ENCODE measurements at places on chromosomes 4 and X.

GRCh38 chr4:38671592-38671940, 7.6 kb downstream of the KLF3 start:
- no peak for DNase-seq

DNA sequence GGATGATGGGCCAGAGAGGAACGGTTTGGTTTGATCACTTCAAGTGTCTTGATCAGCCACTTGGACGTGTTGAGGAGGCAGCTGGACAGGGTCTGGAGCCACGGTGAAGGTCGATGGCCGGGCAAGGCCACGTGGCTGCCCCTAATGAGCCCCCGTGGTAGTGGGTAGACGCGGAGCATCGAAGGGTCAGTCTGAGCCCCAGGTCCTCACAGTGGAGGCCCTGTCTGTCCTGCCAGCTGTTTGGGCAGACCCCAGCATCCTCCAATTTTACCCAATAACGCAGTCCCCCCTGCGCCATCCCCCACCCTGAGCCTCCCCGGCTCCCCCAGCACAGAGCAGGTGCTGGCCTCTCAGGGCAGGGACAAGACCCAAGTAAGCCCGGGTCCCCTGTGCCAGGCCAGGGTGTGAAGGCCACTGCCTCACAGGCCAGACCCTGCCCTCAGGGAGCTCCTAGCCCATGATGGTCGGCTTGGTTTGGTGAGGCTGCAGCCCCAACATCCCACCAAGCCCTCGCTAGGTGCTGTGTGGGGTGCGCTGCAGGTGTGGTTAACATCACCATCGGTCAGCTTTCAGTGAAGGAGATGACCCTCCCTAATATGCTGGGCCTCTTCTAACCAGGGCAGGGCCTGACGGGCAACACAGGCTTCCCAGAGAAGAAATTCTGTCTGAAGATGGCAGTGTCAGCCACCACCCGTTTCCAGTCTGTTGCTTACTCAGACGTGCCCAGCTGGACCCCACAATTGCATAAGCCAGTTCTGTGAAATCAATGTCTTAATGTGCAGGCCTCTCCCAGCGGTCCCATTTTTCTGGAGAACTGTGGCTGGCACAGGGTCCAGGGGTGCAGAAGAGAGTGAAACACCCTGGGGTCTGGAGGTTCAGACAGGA, 40.5 kb upstream of the NKX1-1 start:
- DNase-seq, result no peak

DNA sequence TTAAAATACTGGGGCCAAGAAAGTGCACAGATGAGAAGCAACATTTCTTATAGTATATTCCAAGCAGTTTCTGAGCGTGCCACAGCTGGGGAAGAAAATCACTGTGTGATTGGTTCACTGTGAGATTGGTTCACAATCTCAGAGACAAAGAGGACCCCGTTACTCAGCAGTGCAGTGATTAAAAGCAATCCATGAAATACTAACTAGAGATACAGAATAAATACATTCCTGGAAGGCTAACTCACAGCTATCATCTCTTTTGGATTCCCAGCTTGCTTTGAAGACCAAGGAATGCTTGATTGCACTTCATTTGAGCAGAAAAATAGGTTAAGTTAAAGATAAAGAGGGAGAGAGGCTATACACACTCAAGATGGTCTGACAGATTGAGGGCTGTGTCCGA, 132.1 kb upstream of the RAPGEF2 start:
- no peak for DNase-seq

GRCh38 chr4:3336382-3337356, 43.8 kb downstream of the RGS12 start:
- DNase-seq, result no peak

DNA sequence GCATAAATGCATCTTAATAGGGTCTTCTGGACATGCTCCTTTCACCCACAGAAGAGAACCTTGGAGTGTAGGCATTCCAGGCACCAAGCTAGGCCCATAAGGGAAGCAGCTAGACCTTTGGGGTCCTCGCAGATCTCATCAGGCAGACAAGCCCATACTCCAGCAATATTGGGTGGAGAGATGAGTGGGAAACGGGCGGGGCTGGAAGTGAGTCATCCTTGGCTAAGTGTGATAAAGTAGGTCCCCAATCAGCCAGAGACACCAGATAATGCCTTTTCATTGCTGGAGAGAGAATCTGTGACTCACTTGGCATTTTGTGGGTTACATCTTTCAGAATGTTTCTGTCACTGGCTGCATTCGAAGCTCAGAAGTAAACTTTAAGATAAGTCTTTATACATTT, 133.3 kb upstream of the MBNL3 start:
- no peak for DNase-seq

DNA sequence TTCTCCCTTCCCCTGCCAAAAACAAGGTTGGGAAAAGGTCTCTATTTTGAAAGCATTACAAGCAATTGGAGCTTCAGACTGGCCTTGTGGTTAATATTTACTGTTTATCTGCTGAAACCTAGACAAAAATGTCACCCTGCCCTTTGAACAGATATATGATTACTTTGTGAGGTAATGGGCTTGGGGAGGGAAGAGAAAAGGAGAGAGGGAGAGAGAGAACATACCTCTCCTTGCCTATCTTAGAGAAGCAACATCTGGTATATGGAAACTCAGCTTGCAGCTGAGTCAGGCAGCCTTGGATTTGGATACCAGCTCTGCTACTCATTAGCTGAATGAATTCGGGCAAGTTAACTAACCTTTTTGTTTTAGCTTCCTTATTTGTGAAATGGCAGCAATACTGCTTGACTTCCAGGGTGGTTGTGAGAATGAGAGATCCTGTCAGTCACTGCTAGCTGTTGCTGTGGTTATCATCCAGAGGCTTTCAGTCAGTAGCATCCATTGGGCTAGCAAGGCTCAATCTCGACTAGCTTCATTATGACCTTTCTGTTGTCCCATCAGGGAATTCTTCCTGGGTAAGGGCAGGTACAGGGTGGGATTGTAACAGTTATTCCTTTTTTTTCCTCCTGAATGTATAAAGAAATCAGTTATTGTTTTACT, 41.1 kb downstream of the ZFX start:
- DNase-seq, result no peak

GRCh38 chr4:125393825-125394224, 79.1 kb downstream of the FAT4 start:
- no peak for DNase-seq

GRCh38 chr4:1728061-1728980, 7.0 kb downstream of the TACC3 start:
- DNase-seq, result no peak

DNA sequence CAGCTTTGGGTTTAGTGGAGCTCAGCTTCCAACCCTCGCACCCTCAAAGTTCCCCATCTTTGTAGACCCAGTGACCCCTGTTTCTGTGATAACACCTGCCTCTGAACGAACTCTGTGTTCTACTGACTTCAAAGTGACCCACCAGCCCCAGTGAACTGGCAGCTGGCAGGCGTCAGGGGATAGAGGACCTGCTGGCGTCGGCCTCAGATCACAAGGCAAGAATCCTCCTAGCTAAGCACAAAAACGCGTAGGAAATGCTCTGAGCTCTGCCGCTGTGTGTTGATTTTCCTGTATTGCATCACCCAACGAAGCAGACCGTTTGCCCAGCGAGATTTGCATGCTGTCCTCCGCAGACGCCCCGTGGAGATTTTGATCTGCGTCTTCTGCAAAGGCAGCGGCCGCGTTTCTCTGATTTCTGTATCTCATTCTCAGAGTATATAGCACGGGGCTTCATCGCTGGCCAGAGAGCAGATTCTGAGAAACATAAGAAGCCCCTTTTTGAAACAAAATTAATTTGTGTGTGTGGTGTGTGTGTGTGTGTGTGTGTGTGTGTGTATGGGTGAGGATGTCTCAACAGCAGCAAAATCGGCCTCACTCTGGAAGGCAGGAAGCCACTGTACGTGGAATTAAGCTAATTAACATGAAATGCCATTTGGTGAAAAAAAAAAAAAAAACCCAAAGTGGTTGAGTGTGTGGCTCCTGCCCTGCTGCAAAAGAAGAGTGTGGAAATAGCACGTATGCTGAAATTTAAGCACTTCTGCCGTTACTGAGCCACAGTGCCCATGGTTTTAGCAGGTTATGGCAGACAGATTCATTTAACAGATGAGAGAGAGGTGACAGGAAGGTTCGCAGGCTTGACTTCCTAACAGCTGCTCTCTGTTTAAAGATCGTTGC, 29.2 kb upstream of the ASMTL start:
- no peak for DNase-seq

- DNase-seq, result no peak
Measured at GRCh38 chr4:185529413-185529812, 5.9 kb downstream of the PDLIM3 start.

GRCh38 chrX:73214426-73215094, at the start of gene NAP1L2:
Gene NAP1L2, minus strand, starts transcription at chrX:73214851. Its CDS starts 359 bp downstream, at chrX:73214492.
- DNase-seq, result peak; percentile 94

DNA sequence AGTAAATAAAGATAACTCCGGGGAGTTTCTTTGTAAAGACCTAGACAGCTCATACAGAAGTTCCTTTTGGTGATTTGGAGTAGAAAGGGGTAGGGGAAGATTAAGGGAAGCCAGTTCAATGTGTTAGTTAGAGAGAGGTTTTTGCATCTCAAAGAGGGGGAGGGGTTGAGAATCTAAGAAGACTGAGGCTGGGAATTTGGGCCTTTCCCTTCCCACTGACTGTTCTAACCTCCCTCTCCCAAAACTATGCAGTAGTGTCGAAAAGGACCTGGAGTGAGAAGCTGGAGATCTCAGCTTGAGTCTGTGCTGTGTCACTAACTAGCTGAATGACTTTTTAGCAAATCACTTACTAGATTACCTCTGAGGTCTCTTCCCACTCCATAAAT, 55.7 kb upstream of the CCDC160 start:
- no peak for DNase-seq

GRCh38 chr4:113998079-113998478, 18.6 kb upstream of the ARSJ start:
- DNase-seq, result no peak

GRCh38 chr4:80999943-81000342, 30.6 kb upstream of the BMP3 start:
- DNase-seq, result no peak

DNA sequence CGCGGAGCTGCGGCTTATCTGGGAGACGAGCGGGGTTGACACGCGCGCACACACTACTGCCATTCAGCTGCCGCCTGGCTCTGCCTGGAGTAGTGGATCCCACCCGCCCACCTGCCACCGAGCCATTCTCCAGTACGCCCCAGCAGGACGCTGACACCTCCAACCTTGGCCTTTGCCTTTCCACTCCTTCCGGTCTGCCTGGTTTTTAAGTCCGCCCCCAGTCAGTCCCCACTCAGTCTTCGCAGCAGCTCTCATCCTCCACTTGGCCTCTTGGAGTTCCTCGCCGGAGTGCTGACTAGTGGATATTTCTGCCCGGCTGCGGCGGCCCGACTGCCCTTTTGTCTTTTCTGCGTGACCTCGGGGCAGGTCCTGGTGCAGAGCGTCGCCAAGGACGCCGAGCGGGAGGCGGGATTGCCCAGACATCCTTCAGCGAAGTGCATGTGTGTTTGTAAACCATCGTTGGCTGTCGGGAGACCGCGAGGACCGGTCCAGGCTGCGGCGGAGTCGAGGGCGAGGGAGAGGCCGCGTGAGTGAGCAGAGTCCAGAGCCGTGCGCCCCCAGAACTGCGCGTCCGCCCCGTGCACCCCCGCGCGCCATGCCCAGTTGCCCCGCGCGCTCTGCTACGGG, 1.1 kb downstream of the SLIT2 start:
- DNase-seq, result no peak

GRCh38 chrX:5976332-5976731, 252.3 kb downstream of the NLGN4X start:
- DNase-seq, result no peak

DNA sequence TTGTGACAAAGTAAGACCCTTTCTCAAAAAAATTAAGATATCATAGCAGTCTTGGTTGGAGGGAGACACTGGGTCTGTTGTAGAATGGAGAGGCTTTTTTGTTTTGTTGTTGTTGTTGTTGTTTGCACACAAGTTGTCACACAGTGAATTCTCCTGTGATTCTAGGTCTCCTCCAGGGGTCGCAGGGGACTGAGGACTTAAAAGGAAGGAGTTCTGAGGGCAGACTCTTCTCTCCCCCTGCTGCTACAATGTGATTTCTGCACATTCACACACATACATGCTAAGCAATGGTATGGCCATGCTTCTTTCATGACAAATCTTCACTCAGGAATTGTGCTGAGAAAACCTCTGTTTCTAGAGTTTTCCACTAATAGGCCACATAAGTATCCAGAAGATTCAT, 71.1 kb downstream of the ZNF732 start:
- DNase-seq, result no peak

- DNase-seq, result no peak
Measured at GRCh38 chrX:13693341-13693961, 4.5 kb downstream of the RAB9A start.

DNA sequence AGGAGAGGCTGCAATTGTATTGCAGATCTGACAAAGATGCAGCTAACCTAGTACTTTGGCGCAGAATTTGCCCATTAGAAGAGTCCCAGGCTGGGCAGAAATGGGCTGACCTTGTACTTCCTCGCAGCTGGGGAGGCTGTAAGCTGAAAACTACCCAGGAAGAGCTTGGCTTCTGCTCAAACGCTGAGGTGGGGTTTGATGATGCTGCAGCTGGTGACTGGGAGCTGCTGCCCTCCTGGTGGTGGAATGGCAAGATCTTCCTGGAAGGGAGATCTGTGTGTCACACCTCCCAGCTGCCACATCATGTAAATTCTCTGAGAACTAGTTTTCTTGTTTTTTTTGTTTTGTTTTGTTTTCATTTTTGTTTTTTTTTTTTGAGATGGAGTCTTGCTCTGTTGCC, 17.4 kb downstream of the CCNG2 start:
- no peak for DNase-seq

GRCh38 chr4:57442831-57443291, 332.7 kb upstream of the IGFBP7 start:
- DNase-seq, result peak; percentile 31

DNA sequence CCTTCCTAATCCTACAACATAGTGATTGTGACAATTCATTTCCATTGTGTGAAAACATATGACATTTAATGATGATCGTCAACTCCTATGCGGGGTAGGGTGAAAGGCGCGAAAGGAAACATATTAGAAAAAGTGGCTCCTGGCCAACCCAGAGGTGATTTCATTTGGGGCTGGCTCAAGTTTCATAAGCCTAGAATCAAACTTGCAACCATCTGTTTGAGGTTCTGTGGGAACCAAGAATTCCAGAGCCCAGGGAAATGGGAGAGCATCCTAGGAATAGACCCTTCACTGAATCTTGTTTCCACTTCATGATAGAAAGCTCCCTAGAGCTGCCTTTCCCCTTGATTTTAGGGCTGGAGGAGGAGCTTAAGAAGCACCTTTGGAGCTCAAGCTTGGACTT, 101.3 kb upstream of the EGFL6 start:
- no peak for DNase-seq

DNA sequence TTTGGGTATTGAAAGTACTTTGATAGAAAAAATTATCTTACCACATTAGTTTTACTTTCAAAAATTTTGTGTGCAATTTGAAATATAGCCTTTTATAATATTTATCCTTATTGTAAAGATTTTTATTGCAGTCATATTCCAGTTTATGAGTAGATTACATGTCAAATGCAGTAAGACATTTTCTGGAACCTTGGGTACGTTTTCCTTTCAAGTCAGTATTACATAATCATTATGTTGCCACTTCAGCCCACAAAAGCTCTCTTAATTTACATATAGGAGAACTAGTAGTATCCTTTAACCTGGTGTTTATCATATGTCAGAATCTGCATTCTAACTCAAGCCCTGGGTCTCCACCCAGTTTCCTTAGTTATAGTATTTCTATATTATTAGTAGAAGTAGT, 98.5 kb downstream of the CENPC start:
- no peak for DNase-seq

GRCh38 chrX:30620125-30620524, 33.1 kb upstream of the GK start:
- DNase-seq, result no peak
